ENCODE measurements at places on chromosomes 1 and 21.

DNA sequence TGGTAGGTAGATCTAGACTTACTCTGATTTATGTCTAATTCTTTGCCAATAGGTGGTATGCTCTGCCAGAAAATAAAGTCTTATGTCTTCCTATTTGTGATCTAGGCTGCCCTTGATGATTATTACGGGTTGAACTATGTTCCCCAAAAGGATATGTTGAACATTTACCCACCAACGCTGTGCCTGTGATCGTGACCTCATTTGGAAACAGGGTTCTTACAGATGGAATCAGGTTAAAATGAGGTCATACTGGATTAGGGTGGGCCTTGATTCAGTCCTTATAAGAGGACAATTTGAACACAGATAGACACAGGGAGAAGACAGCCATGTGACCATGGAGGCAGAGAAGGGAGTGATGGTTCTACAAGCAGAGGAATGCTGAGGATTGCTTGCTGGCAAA, 95.1 kb upstream of the BCAR3 start:
- no peak for DNase-seq

DNA sequence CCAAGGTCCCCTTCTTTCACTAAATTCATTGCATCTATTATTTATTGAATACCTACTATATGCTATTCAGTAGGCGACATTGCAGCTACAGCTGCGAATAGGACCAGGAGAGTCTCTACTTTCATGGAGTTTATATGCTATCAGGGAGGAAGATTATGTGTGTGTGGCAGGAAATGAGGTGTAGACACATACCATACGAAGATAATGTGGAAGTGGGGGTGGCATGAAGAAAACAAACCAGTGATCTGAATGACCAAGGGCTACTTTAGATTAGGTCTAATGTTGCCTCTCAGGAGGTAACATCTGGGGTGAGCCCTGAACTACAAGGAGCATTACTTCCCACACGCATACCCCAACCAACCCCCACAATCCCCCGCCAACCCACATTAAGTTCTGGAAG, 1.0 kb upstream of the PPIH start:
- no peak for DNase-seq

DNA sequence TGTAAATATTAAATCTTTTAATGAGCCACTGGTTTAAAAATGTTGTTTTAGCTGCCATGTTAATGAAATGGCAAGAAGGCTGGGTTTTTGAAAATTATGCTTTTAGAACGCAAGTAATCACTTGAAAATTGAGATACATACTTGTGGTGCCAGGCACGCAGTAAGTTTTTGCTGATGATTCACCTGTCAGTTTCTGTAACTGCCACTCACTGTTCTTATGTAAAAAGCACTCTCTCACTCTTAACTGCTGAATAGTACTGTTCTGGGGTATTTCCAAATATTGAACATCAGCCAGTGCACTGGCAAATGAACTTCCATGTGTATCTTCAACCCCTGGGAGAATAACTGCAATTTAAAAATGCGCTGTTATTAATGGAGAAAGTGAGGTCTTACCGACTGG, 17.9 kb downstream of the LGALS8 start:
- DNase-seq, result no peak

GRCh38 chr1:49995734-49996133, 28.0 kb downstream of the AGBL4 start:
- DNase-seq, result no peak

- DNase-seq, result no peak
Observed at GRCh38 chr21:46117586-46118315, 19.8 kb downstream of the COL6A2 start.

DNA sequence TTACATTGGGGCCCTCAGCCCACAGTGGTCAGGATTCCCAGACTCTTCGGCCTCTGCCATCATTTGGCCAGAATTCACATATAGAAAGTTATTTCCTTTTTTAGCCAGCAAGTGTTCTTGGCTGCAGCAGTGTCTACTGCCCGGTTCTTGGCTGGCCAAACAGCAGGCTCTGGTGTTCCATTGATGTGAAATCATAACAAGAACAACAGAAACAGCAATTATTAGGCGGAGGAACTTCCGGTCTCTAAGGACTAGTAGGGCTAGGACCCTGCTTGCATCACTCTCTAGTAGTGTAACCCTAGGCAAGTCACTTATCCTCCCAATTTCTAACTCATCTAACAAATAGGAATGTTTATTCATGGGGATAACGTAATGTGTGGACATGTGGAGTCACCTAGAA, 8.7 kb upstream of the GJA5 start:
- no peak for DNase-seq

GRCh38 chr1:233121947-233122559, 171.6 kb downstream of the NTPCR start:
- DNase-seq, result no peak

- no peak for DNase-seq
Observed at GRCh38 chr1:35453031-35453430, 104.2 kb downstream of the KIAA0319L start.

DNA sequence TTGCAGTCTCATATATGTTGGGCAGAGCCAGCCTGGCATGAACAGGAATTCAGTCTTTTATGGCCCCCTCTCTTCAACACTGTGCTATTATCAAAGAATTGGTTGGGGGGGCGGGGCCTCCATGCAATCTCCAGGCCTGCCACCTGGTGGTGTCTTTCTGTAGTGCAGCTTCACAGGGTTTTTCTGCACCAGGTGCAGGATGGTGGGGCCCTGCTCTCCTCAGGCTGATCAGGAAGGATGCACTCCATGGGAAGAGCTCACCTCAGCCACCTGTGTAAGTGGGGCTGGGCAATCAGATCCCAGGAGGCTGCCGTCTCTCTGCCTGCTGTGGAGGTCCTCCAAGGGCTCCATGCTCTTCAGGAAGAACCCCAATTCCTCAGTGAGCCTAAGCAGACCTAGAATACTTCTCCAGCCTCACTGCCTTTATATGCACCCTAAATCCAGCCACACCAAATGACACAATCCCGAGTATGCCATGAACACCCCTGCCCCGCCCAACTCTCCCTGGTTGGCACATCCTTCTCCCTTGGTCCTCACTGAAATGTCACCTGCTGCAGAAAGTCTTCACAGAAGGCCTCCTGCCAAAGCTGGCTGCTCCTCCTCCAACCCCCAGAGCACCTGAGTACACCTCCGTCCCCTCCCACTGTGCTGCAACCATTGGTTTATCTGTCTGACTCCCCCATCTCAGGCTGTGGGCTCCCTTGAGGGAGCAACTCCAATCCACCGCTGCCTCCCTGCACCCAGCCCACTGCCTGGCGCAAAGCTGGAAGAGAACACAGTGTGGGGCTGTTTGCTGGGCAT, 16.5 kb downstream of the STK40 start:
- peak; percentile 89 for DNase-seq

DNA sequence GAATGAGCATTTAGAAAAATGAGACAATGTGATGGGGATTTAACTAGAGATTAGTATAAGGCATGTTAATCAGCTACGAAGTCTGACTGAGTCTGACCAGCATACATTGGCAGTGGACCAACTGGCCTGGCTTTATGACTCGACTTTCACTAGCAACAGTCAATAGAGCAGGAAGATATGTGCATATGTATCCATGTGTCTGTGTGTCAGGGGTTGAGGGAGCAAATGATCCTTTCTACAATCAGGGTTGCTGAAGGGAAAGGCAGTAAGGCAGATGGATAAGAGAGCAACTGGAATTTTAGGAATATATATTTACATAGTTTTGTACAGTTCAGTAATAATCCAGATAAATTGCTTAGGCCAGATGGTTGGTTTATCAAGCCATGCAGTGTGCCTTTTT, 645.6 kb downstream of the PLA2G4A start:
- no peak for DNase-seq

Data from hematopoietic multipotent progenitor cell treated with erythropoietin and hydrocortisone succinate and interleukin-3 and kit ligand, for 17 days (in vitro differentiated cells).